Femur (tissue), 1 donor: ENCODE measurements at places on chromosomes 2 and 18.
A peak's percentile ranks its signal among the peaks of the same experiment; 100 is the strongest.

DNA sequence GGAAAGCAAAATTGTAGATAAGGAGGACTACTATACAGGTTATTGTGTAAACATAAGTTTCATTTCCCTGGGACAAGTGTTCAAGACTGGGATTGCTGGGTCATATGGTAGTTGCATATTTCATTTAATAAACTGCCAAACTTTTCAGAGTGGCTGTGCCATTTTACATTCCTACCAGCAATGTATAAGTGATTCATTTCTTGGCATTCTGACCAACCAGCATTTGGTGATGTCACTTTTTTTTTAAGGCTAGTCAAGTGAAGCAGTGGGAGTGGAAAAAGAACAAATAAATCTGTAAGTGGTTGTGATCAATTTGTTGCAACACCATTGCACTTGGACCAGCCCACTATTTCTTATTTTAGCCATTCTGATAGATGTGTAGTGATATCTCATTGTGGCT lies 5.2 kb upstream of the CHCHD5 start:
- DNase-seq = no peak

DNA sequence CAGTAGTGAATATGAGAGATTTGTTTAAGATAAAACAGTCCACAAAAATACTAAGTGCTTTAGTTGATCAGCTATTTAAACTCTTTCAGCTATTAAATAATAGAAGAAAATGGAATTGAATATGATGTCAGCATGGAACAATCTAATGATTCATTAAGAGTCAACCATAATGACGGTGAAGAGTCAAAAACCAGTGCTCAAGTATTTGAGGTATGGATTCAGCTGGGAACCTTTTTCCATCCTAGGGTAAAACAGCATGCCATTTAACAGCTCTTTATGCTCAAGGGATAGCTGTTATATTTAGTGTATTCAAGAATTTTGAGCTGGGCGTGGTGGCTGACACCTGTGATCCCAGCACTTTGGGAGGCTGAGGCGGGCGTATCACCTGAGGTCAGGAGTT lies 29.7 kb downstream of the CARF start:
- DNase-seq = no peak

- no peak for DNase-seq
Observed at GRCh38 chr2:237932731-237933131, 34.1 kb upstream of the UBE2F start.

DNA sequence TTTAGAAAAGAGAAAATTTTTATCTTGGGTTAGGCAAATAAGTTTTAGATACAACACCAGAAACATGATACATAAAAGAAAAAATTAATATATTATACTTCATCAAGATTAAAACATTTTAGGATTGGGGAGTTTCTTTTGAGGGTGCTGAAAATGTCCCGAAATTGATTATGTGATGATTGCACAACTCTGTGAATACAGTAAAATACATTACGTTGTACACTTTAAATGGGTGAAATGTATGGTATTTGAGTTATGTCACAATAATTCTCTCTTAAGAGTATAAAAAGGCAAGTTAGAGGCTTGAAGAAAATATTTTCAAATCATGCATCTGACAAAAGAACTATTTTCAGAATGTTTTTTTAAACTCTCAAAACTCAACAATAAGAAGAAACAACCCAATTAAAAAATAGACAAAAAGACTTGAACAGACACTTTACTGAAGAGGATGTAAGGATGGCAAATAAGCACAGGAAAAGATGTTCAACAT lies 36.2 kb upstream of the INO80C start:
- DNase-seq = no peak

- no peak for DNase-seq
Observed at GRCh38 chr2:134131681-134132489, 122.0 kb upstream of the MGAT5 start.

GRCh38 chr18:55439056-55439455 lies 148.9 kb downstream of the TCF4 start:
- no peak for DNase-seq

- DNase-seq = no peak
Observed at GRCh38 chr2:157055660-157056199, 201.8 kb upstream of the GALNT5 start.

DNA sequence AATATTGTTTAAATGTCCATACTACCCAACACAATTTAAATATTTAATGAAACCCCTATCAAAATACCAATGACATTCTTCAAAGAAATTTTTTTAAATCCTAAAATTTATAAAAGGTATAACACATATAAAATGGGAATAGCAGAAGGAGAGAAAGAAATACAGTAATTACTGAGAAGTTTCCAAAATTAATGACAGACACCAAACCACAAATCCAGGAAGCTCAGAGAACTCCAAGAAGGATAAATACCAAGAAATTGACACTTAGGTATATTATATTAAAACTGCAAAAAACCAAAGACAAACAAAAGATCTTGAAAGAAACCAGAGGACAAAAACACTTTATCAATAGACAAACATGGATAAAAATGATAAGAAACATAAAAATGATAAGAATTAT lies 101.1 kb downstream of the MEMO1 start:
- no peak for DNase-seq

GRCh38 chr2:170816504-170817092 lies at the start of gene GAD1:
GAD1 (plus strand) TSS chr2:170816887; CDS start chr2:170818592, 1,705 bp downstream.
- DNase-seq = peak; percentile 70

- no peak for DNase-seq
Observed at GRCh38 chr2:3112131-3112530, 265.5 kb downstream of the EIPR1 start.

GRCh38 chr2:148167855-148168254 lies 147.0 kb downstream of the MBD5 start:
- no peak for DNase-seq

- DNase-seq = no peak
Observed at GRCh38 chr18:60266558-60266957, 106.0 kb downstream of the MC4R start.

DNA sequence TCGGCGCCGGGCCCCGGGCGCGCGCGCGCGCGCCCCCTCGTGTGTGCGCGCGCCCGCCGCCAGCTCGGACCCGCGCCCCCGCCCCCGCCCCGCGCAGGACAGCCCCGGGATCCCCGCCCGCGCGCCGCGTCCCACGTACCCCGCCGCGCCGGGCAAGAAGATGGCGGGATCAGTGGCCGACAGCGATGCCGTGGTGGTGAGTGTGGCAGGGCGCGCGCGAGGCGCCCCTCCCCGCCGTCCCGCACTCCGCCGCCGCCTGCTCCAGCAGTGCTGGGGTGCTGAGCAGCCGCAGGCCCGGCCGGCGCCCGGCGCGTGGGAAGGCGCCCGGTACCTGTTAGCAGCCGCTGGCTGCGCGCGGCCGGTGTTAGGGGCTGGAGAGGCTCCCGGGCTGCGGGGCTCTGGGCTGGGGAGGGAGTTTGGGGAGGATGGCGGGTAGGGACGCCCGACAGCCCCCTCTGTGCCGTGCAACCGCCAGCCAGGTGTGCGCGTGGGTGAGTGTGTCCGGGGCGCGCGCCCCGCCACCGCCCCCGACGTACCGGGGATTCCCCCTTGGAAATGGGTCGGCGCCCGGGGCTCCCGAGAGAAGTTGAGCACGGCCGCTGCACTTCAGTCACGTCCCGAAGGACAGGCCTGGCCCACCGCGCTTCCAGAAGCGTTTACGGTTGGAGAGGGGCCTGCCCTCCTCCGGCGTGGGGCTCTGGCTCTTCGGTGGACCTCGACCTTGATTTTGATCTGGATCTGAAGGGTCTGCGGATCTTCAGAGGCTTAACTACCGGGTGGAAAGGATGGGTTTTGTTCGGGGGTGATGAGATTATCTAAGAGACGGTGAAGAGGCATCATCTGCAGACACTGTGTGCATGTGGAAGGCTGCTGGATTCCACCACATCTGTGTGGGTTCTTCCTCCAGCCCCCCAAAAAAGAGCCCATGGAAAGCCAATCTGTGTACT lies 697 bp downstream of the LGALSL start:
- DNase-seq = peak; percentile 75

DNA sequence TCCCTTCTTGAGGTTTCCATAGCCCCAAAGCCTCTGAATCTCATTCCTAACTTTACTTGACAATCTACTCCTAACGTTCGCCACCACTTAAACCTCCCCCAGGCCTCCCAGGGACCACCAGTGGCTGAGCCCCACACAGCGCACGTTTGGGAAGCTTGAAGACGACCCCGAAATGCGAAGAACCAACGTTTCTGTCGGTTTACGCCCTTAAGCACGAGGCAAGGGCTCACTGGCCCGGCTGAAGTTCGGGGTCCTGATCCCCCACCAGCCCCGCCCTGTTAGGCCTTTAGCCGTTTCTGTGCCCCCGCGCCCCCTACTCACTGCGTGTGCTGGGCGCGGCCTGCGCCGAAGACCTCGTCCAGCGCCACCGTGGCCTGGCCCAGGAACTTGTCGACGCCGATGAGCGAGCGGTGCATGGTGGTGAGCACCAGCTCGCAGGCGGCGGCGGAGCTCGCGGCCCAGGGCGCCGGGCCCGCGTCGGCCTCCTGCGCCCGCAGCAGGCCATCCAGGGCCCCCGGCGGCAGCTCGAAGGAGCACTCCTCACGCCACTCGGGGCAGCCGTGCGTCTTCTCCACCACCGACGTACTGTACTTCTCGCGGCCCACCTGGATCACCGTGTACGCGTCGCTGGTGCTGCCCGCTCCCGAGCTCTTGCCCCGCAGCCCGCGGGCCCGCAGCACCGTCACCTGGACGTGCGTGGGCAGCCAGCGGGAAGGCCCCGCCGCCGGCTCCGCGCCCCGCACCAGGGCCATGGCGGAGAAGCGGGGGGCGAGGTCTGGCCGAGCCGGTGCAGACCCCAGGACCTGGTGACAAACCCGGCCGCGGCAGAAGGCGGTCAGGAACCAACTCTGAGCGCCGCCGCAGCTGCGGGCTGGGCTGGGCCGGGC lies 479 bp downstream of the RAB11FIP5 start:
- DNase-seq = peak; percentile 41

DNA sequence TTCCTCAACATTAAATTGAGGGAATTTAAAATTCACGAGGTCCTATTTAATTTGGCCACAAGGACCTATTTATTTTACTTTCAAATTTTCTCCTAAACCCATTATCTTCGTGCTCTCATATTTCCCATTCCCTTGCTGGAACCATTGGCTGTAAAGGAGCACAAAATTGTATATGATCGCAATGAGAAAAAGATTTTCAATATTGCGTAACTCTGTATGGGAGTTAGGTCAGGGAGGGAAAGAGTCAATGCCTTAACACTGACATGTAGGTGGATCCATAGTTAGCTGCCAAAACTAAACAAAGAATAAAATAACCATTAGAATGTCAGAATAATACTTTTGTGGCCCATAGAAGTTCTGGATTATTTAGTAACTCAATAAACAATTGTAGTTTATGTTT lies 40.6 kb upstream of the ZC3H15 start:
- DNase-seq = no peak

- no peak for DNase-seq
Observed at GRCh38 chr2:101971836-101972235, 19.9 kb upstream of the IL1R2 start.

DNA sequence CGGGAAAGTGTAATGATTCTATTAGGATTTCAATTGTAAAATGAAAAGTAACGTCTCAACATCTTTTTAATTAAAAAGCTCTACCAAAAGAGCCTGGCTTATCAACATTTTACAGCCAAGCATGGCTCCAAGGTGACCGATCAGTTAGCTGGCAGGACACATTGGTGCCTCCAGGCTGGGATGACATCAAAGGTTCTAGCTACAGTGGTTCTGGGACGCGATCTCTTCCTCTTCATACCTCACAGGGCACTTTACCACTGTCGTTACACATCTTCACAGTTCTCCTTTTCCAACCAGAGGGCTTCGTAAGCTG lies 693 bp downstream of the ORC2 start:
- DNase-seq = no peak

DNA sequence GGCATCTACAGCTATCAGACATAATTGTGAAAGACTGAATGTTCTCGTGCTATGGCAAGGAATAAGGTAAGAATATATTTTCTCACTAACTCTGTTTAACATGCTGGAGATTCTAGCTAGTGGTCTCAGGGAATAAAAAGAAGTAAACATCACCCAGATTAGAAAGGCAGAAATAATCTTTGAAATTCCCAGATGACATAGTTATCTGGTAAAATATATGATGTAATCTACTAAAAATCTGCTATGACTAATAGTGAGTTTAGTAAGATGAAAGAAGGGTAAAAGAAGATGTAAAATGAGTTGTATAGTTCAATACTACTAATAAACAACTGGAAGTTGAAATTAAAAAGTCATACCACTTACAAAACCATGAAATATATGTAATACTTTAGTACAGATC lies 134.2 kb downstream of the DSC3 start:
- DNase-seq = no peak

DNA sequence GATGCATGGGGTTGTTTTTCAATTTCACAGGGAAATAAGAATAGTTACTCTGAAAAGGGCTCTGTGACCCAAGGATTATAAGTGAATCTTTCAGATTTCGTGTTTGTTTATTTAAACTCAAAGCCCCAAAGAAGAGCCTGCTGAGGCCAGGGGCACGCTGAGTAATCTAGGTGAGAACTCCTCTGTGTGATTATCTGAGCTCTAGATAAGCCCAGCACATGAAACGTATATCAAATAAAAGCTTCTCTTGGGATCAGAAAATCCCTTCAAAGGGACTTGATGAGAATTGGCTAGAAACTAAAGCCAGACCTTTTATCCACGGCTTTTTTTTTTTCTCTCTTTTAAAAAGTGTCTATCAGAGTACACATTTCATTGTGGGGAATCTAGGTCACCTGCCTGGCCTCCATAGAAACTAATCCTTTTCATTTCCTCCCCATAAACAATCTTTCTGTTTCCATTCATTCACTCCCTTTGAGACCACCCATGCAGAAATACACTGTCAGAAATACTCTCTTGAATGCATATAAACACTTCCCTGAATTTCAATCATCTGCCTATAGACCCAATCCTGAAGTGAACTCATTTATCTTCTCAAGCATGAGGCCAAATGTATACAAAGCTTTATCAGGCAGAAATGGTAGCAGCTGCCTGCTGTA lies 137.4 kb downstream of the RIT2 start:
- no peak for DNase-seq

DNA sequence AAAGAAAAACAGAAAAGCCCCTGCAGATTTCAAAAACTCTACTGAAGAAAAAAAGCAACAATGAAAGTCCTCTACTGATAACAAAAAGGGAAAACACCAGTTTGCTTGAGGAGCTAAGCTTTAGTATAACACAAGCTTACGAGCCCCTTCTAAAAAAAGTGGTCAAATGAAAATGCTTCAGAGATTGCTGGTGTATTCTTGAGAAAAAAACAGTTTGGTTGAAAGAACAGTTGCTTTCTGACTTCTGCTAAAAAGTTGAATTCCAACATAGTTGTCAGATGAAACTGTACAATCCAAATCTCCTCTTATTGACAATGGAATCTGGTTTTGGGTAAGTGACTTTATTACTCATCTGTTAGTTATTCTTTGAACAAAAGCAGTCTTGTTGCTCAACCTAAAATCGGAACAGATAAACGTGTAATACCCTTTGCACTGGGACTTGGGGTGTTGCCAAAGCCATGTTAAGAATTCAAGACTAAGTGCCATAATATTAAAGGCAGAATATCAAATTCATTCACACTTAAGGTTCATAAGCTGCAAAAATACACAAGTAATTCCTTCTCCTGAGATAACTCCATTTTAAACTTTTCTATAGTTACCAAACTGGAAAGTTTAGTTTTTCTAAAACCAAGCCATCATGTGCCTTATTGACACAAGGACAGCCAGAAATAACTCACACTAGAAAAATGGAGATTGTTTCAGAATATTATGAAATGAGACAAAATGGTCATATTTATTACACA lies 45.3 kb upstream of the SPAG16 start:
- no peak for DNase-seq
